Right lobe of liver (tissue), 6 donors: ENCODE measurements at places on chromosomes 3 and 15. TPM values are rescaled to one million over a fixed set of nuclear protein-coding genes. Genes with fewer than 3 reads are reported as not detected.

- H3K4me1 ChIP-seq: peaks cover 15% of the 10 kb centered on the region
- no peak overlapping the region for H3K27ac ChIP-seq
- no peak for DNase-seq
- no peaks in the 10 kb centered on the region for H3K36me3 ChIP-seq
- no peaks in the 10 kb centered on the region for H3K27me3 ChIP-seq
These were observed 565 bp downstream of the CIB2 start for GRCh38 chr15:78130466-78131294.

GRM7 gene
- total RNA-seq: not detected

ALS2CL gene
- 15.5 TPM for total RNA-seq

DNA sequence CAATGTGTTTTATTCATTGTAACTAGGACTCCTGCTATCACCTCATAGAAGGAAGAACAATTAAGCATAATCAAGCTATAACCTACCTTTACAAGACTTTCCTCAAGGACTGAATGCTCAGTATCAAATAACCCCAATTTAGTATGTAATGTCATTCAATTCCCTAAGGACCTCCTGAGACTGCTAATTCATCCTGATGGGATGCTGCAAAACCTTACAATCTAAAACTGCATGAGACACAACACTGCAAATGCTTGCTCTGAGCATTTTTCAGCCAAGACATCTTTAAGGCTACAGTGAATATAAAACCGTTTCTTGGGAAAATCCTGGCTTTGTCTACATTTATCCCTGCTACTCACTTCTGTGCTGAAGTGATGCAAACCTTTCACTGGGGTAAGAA, 69.9 kb downstream of the RYK start:
- no peak overlapping the region for H3K27ac ChIP-seq
- H3K27me3 ChIP-seq: no peaks in the 10 kb centered on the region
- H3K36me3 ChIP-seq: no peaks in the 10 kb centered on the region
- no peak for DNase-seq
- H3K4me1 ChIP-seq: no peaks in the 10 kb centered on the region

ACSBG1 gene
- not detected for total RNA-seq

ACKR4 gene
- 0.19 TPM for total RNA-seq

FGF12 gene
- 0.77 TPM for total RNA-seq

DNA sequence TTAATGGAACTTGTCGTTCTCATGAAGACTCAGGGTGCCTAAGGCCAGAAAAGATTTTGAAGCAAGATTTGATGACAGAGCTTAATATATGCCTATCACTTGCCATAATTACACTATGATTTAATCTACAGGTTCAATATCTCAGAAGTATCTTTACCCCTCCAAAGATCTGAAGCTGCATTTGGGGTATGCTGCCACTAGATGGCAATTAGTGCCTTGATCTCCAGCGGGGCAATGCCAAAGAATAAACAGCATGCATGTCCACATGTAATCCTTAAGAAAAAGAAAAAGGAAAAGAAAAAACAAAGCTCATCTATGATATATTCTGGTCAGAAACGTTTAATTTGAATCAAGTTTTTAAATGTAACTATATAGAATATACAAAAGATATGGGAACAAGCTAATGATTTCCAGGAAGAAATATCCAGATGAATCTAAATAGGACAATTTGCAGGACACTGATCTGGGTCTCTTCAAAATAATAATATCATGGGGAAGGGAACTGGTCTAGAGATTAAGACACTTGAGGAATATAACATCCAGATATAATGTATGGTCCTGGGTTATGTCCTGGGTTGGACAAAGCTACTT, 55.0 kb upstream of the SOX14 start:
- no peaks in the 10 kb centered on the region for H3K36me3 ChIP-seq
- H3K27me3 ChIP-seq: no peaks in the 10 kb centered on the region
- no peak overlapping the region for H3K27ac ChIP-seq
- no peaks in the 10 kb centered on the region for H3K4me1 ChIP-seq

GRCh38 chr3:46953234-46954010, 23.1 kb downstream of the CCDC12 start:
- peak overlapping the region; percentile 29 for H3K27ac ChIP-seq
- H3K4me1 ChIP-seq: no peaks in the 10 kb centered on the region
- H3K27me3 ChIP-seq: no peaks in the 10 kb centered on the region
- H3K36me3 ChIP-seq: no peaks in the 10 kb centered on the region
- no peak overlapping the region for H3K4me3 ChIP-seq
- no peak for DNase-seq

GRCh38 chr3:158532099-158532734, 38.8 kb upstream of the MLF1 start:
- no peaks in the 10 kb centered on the region for H3K4me1 ChIP-seq
- DNase-seq: no peak
- H3K27ac ChIP-seq: no peak overlapping the region
- no peaks in the 10 kb centered on the region for H3K27me3 ChIP-seq

- no peak overlapping the region for H3K27ac ChIP-seq
- DNase-seq: no peak
These were observed 38.8 kb downstream of the AKAP13 start for GRCh38 chr15:85419161-85419560.

GRCh38 chr3:73563896-73564582, 60.7 kb downstream of the PDZRN3 start:
- H3K4me3 ChIP-seq: no peak overlapping the region
- H3K36me3 ChIP-seq: no peaks in the 10 kb centered on the region
- no peak for DNase-seq
- no peaks in the 10 kb centered on the region for H3K4me1 ChIP-seq

GRCh38 chr15:77866596-77867125, 210.8 kb downstream of the TBC1D2B start:
- H3K27ac ChIP-seq: no peak overlapping the region
- H3K27me3 ChIP-seq: no peaks in the 10 kb centered on the region
- DNase-seq: peak; percentile 31
- H3K4me3 ChIP-seq: no peak overlapping the region

DNA sequence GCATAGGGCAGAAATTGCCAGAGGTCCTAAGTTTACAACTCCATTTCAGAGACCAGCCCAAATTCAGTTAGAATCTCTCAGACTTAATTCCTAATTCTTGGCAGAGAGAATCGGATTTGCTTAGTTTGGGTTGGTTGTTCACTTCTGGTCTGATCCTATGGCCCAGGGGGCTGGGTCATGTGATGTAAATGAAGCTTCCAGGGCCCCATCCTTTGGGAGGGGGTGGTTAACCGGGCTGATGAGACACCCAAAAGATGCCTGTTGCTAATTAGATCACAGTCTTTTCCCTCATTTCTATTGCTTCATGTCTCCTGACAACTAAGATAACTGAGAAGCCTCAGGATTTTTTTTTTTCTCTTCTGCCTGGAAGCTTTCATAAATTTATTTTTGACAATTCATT, 11.1 kb upstream of the ZNF620 start:
- H3K27ac ChIP-seq: no peak overlapping the region
- DNase-seq: no peak
- no peaks in the 10 kb centered on the region for H3K4me1 ChIP-seq

GRCh38 chr15:74540161-74540760, 759 bp upstream of the ARID3B start:
- H3K27ac ChIP-seq: no peak overlapping the region
- H3K27me3 ChIP-seq: no peaks in the 10 kb centered on the region
- peak overlapping the region; percentile 96 for H3K4me3 ChIP-seq

KLHL25 gene
- total RNA-seq: 21.7 TPM

DNA sequence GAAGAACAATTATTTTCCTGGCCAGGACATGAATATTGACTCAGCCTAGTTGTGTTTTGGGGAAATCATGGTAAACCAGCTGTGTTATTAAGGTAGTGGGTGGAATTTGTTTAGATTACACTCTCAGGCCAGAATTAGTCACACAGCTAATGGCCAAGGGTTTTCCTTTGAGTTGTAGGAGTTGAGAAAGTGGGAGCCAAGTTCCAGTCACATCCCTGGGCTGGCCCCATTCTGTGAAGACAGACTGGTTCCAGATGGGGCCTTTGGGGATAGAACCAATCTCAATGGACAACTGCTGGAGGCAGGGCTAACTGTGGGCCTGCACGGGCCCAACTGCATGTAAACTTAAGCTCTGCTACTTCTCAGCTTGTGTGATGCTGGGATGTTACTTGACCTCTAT, 1.4 kb upstream of the RASL12 start:
- H3K4me1 ChIP-seq: no peaks in the 10 kb centered on the region
- H3K27me3 ChIP-seq: peaks cover 4% of the 10 kb centered on the region
- H3K27ac ChIP-seq: no peak overlapping the region

DNA sequence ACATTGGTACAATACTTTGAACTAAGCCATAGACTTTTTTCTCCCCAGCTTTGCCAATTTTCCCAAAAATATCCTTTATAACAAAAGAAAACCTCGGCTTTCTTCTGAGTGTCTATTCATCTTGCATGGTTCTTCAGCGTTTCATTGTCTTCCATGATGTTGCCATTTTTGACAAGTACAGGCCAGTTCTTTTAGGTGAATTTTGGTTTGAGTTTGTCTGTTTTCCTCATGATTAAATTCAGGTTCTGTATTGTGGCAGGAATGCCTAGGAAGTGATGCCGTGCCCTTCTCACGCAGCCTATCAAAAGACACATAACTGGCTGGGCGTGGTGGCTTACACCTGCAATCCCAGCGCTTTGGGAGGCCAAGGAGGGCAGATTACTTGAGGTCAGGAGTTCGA, 7.6 kb upstream of the CSPG4 start:
- H3K27me3 ChIP-seq: no peaks in the 10 kb centered on the region
- no peaks in the 10 kb centered on the region for H3K36me3 ChIP-seq
- no peak overlapping the region for H3K27ac ChIP-seq

GRCh38 chr15:58423831-58424608, 7.8 kb upstream of the LIPC start:
- no peak for DNase-seq
- H3K36me3 ChIP-seq: no peaks in the 10 kb centered on the region
- H3K4me3 ChIP-seq: no peak overlapping the region
- H3K27ac ChIP-seq: peak overlapping the region; percentile 12

MED12L gene
- 0.39 TPM for total RNA-seq

IL5RA gene
- total RNA-seq: not detected

DNA sequence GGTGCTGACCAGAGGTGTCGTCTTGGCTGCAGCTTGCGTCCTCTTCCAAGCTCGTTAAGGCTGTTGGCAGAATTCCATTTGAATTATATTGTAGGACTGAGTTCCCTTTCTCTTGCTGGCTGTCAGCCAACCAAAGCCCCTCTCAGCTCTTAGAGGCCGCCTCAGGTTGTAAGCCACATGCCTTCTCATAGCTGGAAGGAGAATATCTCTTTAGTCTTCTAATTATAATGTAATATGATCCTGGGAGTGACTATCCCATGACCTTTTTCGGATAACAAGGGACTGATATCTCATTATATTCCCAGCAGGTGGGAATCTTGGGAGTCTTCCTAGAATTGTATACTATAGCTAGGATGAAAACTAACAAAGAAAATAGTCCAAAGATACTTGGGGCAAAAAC, 4.8 kb downstream of the SCG5 start:
- H3K4me1 ChIP-seq: no peaks in the 10 kb centered on the region
- H3K36me3 ChIP-seq: no peaks in the 10 kb centered on the region
- no peaks in the 10 kb centered on the region for H3K27me3 ChIP-seq

- no peaks in the 10 kb centered on the region for H3K27me3 ChIP-seq
- H3K4me3 ChIP-seq: no peak overlapping the region
- no peak for DNase-seq
- H3K27ac ChIP-seq: no peak overlapping the region
These were observed 13.9 kb downstream of the BOC start for GRCh38 chr3:113225286-113225685.

GRCh38 chr3:154584041-154584440, 154.1 kb upstream of the GPR149 start:
- no peak overlapping the region for H3K27ac ChIP-seq
- H3K4me1 ChIP-seq: no peaks in the 10 kb centered on the region
- DNase-seq: no peak
- no peaks in the 10 kb centered on the region for H3K27me3 ChIP-seq

- no peak for DNase-seq
- H3K4me3 ChIP-seq: no peak overlapping the region
- H3K4me1 ChIP-seq: no peaks in the 10 kb centered on the region
- no peaks in the 10 kb centered on the region for H3K36me3 ChIP-seq
These were observed 18.4 kb downstream of the IGDCC4 start for GRCh38 chr15:65404186-65404872.

CCDC80 gene
- 5.8 TPM for total RNA-seq

GPR160 gene
- total RNA-seq: 1.2 TPM

GRCh38 chr3:50630877-50631276, 13.9 kb downstream of the MAPKAPK3 start:
- H3K27me3 ChIP-seq: no peaks in the 10 kb centered on the region
- no peaks in the 10 kb centered on the region for H3K36me3 ChIP-seq
- no peak overlapping the region for H3K27ac ChIP-seq
- no peak for DNase-seq
- H3K4me3 ChIP-seq: no peak overlapping the region

GRCh38 chr3:179324270-179324754, 1.5 kb downstream of the ZNF639 start:
- H3K27ac ChIP-seq: no peak overlapping the region
- H3K4me3 ChIP-seq: peak overlapping the region; percentile 79
- DNase-seq: no peak

NPAP1 gene
- not detected for total RNA-seq

DNA sequence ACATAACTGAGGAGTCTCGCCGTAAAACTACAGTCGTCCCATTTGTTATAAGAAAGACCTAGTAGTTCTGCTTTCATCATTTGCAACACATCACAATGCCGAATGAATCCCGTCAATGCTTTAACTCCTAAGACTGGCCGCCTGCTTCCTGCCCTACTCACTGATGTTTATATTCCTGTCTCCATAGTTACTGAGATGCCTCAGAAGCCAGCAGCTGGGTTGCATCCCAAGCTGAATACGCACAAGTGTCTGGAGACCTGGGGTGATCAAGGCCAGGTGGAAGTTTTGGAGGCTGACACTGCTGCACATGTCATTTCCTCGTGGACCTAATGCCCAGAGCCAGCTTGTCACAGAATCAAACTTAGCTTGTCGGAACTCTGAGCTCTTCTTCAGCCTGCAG, 95.2 kb upstream of the UBE2E1 start:
- H3K36me3 ChIP-seq: no peaks in the 10 kb centered on the region
- no peaks in the 10 kb centered on the region for H3K27me3 ChIP-seq
- no peak for DNase-seq

SERINC4 gene
- 0.22 TPM for total RNA-seq
